ENCODE measurements at places on chromosomes 4 and X. TPM values are rescaled to one million over a fixed set of nuclear protein-coding genes. Genes with fewer than 3 reads are reported as not detected.

The EGF gene
- 6.5 TPM for total RNA-seq

The NDP gene
- total RNA-seq = not detected

The AWAT2 gene
- not detected for total RNA-seq

The TAF7L gene
- total RNA-seq = 0.32 TPM

The ADAM29 gene
- total RNA-seq = not detected

DNA sequence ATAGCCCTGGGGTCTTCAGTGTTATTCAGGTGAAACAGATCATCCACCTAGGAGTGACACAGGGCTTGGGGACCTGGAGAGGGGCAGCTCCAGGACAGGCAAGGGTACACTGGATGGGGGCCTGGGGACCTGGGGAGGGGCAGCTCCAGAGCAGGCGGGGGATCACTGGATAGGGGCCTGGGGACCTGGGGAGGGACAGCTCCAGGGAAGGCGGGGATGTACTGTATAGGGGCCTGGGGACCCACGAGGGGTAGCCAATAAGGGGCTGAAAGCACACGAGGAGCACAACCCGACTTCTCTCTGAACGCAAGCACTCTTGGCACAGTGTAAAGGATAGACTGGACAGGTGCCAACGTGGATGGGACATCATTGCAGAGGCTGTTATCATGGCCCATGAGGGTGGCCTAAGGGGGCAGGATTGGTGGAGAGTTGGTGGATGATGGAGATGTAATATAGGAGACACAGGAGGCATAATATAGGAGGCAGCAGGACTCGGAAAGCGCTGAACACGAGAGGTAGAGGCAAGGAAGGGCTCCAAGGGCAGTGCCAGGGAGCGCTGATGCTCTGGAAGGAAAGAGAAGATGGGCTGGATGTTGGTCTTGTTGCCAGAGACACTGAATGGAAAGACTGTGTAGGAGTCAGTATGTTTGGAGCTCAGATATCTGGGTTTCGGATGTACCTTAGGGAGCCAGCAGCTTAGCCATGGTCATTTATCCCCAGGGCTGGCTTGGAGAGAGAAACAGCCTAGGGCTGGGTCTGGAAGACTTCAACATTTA is 37.9 kb upstream of the FGFBP2 start:
- no peak for DNase-seq

GRCh38 chr4:56757821-56758411 is 63.6 kb downstream of the SPINK2 start:
- peak; percentile 93 for DNase-seq

GRCh38 chrX:68462197-68462596 is 28.9 kb upstream of the OPHN1 start:
- DNase-seq = peak; percentile 17

DNA sequence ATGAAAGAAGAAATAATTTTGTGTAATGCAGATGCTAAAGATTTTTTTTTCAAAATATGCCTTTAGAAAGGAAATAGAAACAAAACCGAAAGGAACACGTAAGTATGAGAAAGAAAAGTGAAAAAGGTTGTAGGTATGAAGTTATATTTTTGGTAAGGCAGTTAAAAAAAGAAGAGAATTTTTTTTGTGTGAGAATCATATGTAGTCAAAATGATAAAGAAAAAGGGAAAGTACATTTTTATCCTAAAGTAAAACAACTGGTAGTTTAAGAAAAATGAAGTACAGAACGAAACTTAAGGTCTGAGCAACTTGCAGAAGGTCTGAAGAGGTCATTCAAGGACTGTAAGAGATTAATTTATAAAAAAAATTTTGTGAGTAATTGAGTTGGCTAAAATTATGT is 164.0 kb upstream of the TRAM1L1 start:
- DNase-seq = no peak

DNA sequence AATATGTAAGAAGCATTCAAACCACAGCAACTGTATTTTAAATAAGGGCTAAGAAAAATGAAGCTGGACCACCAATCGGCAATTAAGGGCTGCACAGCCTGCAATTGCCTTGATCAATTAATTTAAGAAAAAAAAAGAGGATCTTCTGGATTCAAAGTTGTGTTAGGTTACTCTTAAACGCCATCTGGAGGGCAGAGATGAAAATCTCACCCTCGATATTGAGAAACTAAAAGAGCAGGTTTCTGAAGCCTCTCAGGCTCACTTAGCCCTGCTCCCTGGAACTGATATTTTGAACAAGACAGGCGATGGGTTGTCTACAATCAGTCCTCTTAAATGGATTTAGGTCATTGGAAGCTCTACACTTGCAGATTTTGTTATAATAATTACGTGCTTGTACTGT is 579.4 kb downstream of the GRXCR1 start:
- DNase-seq = no peak

DNA sequence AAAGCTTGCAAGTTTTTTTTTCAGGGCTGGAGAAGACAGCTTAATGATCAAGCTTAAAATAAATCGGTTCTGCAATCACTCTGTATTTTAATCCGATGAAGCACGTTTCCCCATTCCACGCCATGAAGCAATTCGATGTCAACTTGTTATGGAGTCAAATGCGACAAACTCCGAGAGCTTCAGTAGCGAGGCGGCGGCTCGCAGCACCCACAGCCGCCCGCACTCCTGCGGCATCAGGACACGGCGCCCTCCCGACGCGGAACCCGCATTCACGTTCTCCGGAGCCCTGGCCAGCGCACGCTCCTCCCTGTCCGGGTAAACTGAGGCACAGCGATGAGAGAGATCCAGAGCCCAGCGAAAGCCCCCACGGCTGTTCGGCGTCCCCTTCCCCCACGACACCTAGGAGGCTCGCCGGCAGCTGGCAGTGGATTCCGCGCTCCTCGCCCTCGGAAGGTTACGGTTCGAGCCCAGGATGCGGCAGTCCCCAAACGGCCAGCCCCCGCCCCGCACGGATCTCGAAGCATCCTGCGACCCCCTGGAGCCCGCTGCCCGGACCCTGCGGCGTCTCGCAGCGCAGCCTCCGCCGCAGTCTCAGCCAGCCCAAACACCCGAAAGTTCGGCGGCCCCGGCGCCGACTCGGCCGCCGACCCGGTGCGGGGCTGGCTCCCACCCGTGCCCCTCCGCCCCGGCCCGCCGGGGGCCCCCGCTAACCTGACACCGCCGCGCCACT is 507 bp downstream of the MFAP3L start:
- no peak for DNase-seq

- DNase-seq = no peak
These were observed 63.8 kb upstream of the GABRQ start for GRCh38 chrX:152573866-152574265.

DNA sequence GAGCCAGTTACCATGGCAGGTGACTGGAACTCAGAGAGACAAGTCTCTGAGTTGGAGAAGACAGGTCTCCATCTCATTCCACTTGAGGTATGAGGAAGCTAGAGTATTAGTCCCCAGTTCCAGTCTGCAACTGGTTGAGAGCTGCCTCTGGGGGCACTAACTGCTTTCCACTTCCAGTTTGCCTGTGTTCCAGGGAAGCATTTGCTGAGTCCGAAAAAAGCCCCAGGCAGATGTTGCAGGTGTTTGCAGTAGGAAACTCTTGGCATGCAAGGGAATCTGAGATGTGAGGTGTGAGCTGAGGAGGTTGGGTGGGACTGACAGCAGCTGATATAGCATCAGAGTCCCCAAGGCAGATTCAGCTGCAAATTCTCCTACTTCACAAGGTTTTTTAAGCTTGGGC is 272.2 kb upstream of the CASK start:
- no peak for DNase-seq

DNA sequence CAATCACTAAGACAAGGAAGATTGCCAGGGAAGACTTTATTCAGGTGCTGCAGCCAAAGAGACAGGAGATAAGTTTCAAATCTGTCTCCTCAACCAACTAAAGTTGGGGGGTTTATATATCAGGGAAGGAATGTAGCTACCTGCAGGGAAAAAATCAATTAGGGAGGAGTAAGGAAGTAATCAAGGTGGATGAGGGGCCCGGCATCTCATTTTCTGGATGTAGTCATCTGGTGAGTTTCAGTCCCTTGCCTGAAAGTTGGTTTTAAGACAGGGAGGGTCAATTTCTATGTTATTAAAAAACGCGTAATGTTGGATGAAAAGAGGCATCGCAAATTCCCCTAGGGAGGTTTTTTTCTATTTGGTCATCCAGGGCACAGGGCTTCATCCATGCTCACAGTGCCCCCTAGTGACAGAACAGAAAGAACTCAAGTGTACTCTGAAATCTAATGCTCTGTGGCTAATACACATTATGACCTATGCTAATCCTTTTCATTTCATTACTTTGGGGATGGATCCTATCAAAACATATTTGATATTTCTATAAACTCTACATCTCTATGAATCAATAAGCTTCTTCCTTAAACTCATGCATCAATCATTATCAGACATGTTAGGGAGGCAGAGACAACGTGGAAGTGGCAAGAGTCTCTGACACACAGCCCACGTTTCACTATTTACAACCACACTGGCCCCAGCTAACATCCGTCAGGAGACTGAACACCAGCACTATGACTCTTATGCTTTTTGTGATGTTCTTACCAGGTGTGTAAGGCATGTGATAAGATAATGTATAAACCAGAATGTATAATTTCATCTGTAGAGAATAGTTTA is 1577.0 kb upstream of the TENM3 start:
- DNase-seq = peak; percentile 4

- DNase-seq = no peak
These were observed 194.0 kb upstream of the TTC29 start for GRCh38 chr4:147139455-147140198.

GRCh38 chr4:24285759-24286158 is 298.6 kb downstream of the DHX15 start:
- DNase-seq = no peak
